ENCODE measurements at places on chromosomes 4 and X. TPM values are rescaled to one million over a fixed set of nuclear protein-coding genes. Genes with fewer than 3 reads are reported as not detected.

SSX2 gene
- not detected for total RNA-seq

SLC9A7 gene
- 15.6 TPM for total RNA-seq

DCAF8L2 gene
- not detected for total RNA-seq

GNRHR gene
- total RNA-seq, result not detected

SHOX gene
- total RNA-seq, result not detected

PRRG1 gene
- 7.4 TPM for total RNA-seq

Data from A549 treated with DMSO at 1 μM for 4 hours (cell line).